Endodermal cell (in vitro differentiated cells): ENCODE measurements at places on chromosomes 7 and 10. TPM values are rescaled to one million over a fixed set of nuclear protein-coding genes. Genes with fewer than 3 reads are reported as not detected.

DNA sequence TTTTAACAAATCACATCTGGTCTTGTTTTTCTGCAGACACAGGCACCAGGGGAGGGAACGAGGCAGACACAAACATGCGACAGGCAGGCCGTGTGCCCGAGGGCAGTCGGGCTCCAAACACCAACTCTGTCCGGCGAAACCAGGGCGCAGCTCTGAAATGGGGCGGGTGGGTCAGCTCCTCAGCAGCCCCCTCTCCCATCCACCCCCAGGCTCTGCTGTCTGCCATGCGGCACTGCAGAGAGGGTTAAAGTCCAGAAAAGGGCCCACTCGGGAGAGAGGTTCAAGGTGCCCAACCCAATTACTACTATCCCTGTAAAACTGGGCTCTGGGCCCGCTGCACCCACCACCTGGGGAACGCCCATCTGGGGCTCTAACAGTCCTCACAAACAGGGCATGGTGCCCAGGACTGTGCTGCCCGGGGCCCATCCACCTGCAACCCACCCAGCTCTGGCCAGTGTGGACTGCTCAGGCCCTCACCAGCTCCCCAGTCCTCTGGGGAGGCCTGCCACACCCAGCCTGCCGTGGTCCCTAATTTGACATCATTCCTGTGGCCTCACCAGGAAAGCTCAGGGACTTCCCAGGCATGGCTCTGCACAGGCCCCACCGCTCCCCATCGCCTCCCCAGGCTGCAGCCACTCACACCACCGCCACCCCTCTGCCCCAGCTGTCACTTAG lies 18.7 kb downstream of the YKT6 start:
- H3K36me3 ChIP-seq, result peaks cover 6% of the 10 kb centered on the region
- H3K27me3 ChIP-seq, result no peaks in the 10 kb centered on the region
- H3K27ac ChIP-seq, result no peak overlapping the region
- DNase-seq, result no peak
- no peak overlapping the region for H3K4me3 ChIP-seq

- H3K36me3 ChIP-seq, result no peaks in the 10 kb centered on the region
- no peak overlapping the region for H3K4me3 ChIP-seq
- DNase-seq, result no peak
- H3K27me3 ChIP-seq, result no peaks in the 10 kb centered on the region
- H3K27ac ChIP-seq, result no peak overlapping the region
Observed at GRCh38 chr7:25429731-25430130, 201.4 kb upstream of the NPVF start.

DNA sequence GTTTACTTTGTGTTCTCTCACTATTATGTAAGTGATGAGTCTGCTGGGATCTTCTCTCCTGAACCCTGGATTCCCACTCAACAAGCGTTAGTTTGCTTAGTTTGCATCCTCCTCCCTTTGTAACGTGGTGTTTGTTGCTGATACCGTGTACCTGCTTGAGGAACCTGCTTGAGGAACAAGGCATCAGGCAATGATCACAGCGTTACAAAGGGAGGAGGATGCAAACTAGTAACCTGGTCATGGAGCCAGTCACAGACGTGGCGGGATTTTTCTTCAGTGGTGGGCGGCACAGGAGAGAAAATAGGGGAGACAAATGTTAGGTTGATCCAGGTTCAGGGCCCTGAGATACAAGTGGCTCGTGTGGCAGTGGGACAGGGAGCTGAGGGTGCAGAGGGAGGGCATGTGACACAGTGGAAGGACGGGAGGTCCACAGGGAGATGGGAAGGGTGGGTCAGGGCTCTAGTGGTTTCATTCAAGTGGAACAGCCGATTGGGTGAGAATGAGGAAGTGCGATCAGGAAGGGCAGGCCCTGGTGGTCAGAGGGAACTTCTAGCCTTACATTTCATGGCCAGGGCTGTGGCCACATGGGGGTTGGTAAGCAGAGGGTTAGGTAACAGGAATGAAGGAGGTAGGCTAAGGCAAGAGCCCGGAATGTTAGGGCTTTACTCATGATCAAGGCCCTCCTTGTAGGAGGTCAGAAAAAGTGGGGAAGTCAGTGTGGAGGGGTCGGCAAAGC lies 38.0 kb downstream of the SNX10 start:
- H3K36me3 ChIP-seq, result no peaks in the 10 kb centered on the region
- H3K4me3 ChIP-seq, result no peak overlapping the region
- H3K27ac ChIP-seq, result no peak overlapping the region
- no peak for DNase-seq

DNA sequence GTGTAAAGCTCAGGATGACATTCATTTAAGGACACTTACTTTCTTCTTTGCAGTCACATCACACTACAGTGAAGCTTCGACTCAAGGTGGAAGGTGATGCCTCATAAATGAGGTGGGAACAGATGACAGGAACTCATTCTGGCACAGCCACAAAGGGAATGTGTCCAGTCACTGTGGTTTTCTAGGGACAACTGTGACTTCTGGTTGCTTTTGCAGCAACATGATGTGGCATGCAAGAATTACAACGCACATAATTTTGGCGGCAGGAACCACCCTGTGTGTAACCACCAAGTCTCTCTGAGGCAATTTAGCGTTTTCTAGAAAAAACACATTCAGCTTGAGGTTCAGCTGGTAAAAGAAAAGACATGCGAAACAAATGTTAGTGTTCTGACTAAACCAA lies 32.0 kb upstream of the FERD3L start:
- H3K4me1 ChIP-seq, result no peaks in the 10 kb centered on the region
- H3K36me3 ChIP-seq, result no peaks in the 10 kb centered on the region
- no peak overlapping the region for H3K4me3 ChIP-seq
- H3K27ac ChIP-seq, result no peak overlapping the region
- DNase-seq, result no peak

GRCh38 chr10:81875467-81876252 lies 666 bp downstream of the NRG3 start:
- no peak overlapping the region for H3K27ac ChIP-seq
- no peaks in the 10 kb centered on the region for H3K36me3 ChIP-seq
- H3K4me3 ChIP-seq, result peak overlapping the region; percentile 79
- H3K4me1 ChIP-seq, result no peaks in the 10 kb centered on the region

DNA sequence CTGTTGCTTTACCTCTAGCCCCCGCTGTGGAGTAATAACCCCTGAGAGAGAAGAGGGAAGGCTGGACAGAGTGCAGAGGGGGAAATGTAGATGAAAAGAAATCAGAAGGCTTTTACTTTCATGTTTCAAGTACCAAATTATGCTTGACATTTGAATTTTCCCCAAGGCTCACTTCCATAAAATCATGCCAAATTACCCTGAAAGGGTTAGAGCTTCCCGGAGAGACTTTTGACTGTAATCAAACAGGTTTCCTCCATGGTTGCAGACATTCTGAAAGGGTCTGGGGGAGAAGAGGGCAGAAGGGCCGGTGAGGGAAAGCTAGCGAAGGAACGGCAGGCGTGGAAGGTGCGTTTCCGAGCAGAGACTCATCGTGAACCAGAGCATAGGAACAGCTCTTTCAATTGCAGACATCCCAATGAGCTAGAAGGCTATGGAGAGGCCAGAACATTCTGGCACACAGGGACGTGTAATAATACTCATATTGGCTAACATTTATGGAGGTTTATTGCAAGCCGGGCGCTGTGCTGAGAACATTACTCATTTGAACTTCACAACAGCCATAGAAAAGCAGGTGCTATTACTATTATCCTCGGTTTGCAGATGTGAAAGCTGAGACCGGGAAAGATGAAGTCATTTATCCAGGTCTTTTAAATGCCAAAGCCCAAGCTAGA lies 620.8 kb upstream of the AUTS2 start:
- no peak for DNase-seq
- H3K4me3 ChIP-seq, result no peak overlapping the region
- H3K4me1 ChIP-seq, result no peaks in the 10 kb centered on the region
- H3K27ac ChIP-seq, result no peak overlapping the region
- H3K27me3 ChIP-seq, result no peaks in the 10 kb centered on the region

GRCh38 chr7:24656608-24657007 lies 83.4 kb downstream of the PALS2 start:
- H3K4me1 ChIP-seq, result no peaks in the 10 kb centered on the region
- no peak overlapping the region for H3K4me3 ChIP-seq
- H3K27ac ChIP-seq, result no peak overlapping the region
- H3K36me3 ChIP-seq, result peaks cover under 1% of the 10 kb centered on the region
- DNase-seq, result no peak
- no peaks in the 10 kb centered on the region for H3K27me3 ChIP-seq

GRCh38 chr10:33376476-33376875 lies 42.0 kb upstream of the NRP1 start:
- no peaks in the 10 kb centered on the region for H3K27me3 ChIP-seq
- DNase-seq, result no peak
- H3K27ac ChIP-seq, result no peak overlapping the region
- H3K4me3 ChIP-seq, result no peak overlapping the region

- H3K4me1 ChIP-seq, result peaks cover 6% of the 10 kb centered on the region
- peaks cover 43% of the 10 kb centered on the region for H3K36me3 ChIP-seq
- no peaks in the 10 kb centered on the region for H3K27me3 ChIP-seq
- no peak overlapping the region for H3K27ac ChIP-seq
- H3K4me3 ChIP-seq, result no peak overlapping the region
- no peak for DNase-seq
Observed at GRCh38 chr10:5450605-5451384, 38.4 kb downstream of the NET1 start.

DNA sequence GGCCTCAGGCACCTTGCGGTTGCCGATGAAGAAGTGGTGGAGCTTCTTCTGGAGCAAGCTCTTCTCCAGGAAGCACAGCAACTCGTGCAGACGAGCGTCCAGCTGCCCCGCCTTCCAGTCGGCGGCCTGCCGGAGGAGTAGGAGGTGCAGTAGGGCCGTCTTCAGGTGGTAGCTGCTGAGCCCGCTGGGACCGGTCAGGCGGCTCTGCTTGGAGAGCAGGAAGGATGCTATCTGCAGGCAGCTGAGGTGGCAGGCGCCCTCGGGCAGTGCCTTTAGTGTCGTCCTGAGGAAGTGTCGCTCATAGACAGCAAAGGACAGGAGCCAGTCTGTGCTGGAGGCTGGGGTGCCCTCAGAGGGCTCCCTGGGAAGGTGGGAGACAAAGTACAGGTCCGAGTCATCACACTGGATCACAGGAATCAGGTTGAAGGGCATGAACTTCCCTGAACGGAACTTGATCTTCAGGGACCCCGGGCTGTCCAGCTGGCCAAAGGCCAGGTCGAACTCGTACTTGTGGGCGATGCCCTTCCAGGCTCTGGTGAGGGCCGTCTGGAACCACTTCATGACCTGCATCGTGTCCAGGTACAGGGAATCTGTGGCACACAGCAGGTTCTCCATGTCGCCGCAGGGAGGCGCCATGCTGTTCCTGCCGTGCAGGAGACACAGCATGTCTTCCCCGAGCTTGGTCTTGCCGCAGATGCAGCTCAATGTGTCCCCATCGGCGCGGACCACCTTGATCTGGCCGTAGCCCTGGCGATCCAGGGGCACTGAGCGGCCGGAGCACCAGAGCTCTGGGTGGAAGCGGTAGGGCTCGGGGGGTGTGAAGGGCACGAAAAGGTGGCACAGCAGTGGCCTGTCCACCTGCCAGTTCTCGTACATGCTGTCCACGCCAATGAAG lies 23.4 kb downstream of the ITPRIP start:
- peaks cover 9% of the 10 kb centered on the region for H3K4me1 ChIP-seq
- no peak overlapping the region for H3K4me3 ChIP-seq
- no peak overlapping the region for H3K27ac ChIP-seq
- peaks cover 46% of the 10 kb centered on the region for H3K36me3 ChIP-seq
- DNase-seq, result no peak

DNA sequence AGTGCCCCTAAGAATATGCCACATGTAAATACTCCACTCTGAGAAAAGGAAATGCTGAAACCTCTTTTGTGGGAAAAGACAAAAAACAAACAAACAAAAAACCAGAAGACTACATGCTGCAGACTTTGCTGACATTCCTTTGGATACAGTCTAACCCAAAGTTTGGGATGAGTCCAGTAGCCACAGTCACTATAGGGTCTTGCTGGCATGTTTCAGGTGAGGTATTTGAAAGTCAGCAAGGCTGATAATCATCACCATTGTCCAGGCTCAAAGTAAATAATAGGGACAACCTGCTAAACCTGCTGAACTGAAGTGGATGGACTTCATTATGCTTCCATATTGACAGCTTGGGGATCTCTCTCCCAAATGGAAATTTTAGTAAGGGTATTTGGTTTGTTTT lies 1087.0 kb upstream of the LRRTM3 start:
- H3K27me3 ChIP-seq, result no peaks in the 10 kb centered on the region
- H3K4me1 ChIP-seq, result no peaks in the 10 kb centered on the region
- no peak overlapping the region for H3K4me3 ChIP-seq

DNA sequence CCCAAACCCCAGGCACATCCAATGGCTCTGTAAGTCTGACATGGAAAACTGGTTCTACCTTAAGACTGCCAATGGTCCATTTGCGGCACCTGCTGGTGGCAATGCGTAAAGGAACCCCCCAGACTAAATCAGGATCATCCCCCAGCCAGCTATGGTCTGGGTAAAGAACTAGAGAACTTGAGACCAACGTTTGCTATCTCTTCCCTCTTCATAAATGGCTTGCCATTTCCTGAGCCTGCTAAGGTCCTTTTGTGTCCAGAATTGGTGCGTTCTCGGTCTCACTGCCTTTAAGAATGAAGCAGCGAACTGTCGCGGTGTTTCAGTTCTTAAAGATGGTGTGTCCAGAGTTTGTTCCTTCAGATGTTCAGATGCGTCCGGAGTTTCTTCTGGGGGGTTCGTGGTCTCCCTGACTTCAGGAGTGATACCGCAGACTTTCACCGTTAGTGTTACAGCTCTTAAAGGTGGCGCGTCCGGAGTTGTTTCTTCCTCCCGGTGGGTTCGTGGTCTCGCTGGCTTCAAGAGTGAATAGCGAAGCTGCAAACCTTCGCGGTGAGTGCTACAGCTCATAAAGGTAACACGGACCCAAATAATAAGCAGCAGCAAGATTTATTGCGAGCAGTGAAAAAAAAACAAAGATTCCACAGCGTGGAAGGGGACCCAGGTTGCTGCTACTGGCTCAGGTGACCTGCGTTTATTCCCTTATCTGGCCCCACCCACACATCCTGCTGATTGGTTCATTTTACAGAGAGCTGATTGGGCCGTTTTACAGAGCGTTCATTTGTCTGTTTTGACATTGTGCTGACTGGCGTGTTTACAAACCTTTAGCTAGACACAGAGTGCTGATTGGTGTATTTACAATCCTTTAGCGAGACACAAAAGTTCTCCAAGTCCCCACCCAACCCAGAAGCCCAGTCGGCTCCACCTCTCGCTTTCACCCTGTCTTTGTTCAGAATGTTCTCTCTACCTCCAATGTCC lies 95.4 kb downstream of the ELMO1 start:
- peaks cover 26% of the 10 kb centered on the region for H3K36me3 ChIP-seq
- H3K27ac ChIP-seq, result no peak overlapping the region
- H3K27me3 ChIP-seq, result no peaks in the 10 kb centered on the region
- H3K4me1 ChIP-seq, result peaks cover 5% of the 10 kb centered on the region
- no peak overlapping the region for H3K4me3 ChIP-seq

The C10orf143 gene
- total RNA-seq, result 1.9 to 3.5 TPM (median 2.3 TPM) in 3 replicates

The NPFFR1 gene
- total RNA-seq, result not detected in 3 replicates

The SLC18A2 gene
- total RNA-seq, result 0.24 to 0.99 TPM (median 0.34 TPM) in 3 replicates

The BTRC gene
- 22.4 to 38.2 TPM (median 36.3 TPM) in 3 replicates for total RNA-seq

The TEX47 gene
- total RNA-seq, result not detected in 2 replicates

The OR2A12 gene
- total RNA-seq, result not detected in 3 replicates

The GIMAP1 gene
- total RNA-seq, result not detected in 2 replicates

The SEMA3E gene
- 438 to 883 TPM (median 466 TPM) in 3 replicates for total RNA-seq

The STEAP4 gene
- not detected in 3 replicates for total RNA-seq

The MKI67 gene
- total RNA-seq, result 71.2 and 74.8 TPM in 2 replicates

The BRI3 gene
- total RNA-seq, result 152 to 178 TPM (median 163 TPM) in 3 replicates

The NFE2L3 gene
- total RNA-seq, result 48.4 and 61.0 TPM in 2 replicates
